ENCODE measurements at places on chromosomes 6 and 20.

DNA sequence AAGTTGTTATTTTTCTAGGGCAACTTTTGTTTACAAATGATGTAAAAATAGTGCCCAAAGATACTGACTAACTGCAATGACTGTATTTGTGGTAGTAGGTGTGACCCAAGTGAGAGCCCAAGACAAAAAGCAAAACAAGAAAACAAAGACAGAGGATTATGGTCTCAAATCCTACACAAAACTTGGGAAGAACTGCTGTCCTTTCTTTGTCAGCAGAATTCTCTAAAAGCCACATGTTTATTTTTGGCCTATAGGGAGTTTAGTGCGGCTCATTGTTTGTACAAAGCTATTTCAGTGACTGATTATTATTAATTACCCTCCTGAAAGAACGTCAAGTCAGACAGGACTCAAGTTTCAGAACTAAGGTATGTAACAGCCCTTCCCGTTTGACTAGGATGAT, 509.2 kb upstream of the SLC35B3 start:
- DNase-seq, result no peak

GRCh38 chr20:6421321-6422248, 298.8 kb upstream of the FERMT1 start:
- no peak for DNase-seq

- DNase-seq, result no peak
These were observed 68.7 kb upstream of the MYL9 start for GRCh38 chr20:36472637-36473090.

DNA sequence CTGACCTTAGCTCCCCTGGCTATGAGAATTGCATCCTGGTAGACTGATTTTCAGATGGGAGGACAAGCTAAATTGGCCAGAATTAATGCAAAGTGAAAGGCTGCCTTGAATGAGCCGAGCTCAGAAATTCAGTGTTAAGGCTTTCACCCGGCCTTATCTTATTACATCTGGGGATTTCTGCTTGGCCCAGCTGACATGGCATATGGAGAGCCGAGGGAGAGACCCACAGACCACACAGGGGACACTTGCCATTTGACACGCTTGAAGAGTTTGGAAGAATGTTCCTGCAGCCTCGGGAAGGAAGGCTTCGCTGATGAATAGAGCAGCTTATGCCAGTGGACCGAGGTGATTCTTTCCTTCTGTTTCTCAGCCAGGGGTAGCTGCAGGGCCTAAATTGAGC, 9.0 kb downstream of the MOCS3 start:
- DNase-seq, result no peak

DNA sequence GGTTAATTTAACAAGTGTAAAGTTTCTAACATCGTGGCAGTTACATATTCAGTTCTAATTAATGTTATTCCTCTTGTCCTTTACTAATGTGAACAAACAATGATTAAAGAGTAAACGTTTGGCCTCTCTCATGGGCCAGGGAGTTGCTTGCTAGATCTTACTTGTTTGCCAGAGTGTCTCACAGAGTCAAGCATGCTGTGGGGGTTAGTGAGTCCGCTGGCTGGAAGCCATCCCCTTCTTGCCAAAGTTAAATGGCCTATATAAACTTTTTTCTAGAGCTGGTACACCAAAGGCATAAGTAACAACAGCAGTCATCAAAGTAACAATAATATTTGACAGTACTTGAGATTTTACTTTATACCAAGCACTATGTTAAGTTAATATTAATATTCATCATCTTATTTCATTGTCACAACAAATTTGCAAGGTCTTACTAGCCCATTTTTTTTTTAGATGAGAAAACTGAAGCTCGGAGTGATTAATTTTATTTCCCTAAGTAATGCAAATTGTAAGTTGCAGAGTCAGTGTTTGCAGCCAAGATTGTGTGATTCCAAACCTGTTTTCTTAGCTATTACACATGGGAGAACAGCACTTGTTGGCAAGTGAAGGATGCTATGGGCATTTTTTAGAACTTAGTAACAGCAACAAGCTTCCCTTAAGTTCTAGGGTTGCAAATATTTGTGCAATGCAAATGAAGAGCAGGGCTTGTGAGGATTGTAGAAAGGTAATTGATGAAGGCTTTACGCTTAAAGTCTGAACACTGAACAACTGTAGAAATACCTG, 224.5 kb downstream of the RFPL4B start:
- DNase-seq, result peak; percentile 55
